Activated naive CD8-positive, alpha-beta T cell treated with anti-CD3 and anti-CD28 coated beads, Interleukin-2, amount 10 ng/mL, durations not matched to agents 7 days and 5 days (primary cell): ENCODE measurements at places on chromosomes 3 and 15. TPM values are rescaled to one million over a fixed set of nuclear protein-coding genes. Genes with fewer than 3 reads are reported as not detected.

Gene GRAMD2A
- not detected for total RNA-seq

Gene ZBTB20
- total RNA-seq, result 31.3 TPM

Gene CADM2
- total RNA-seq, result 0.47 TPM

Gene CCDC71
- total RNA-seq, result 29.2 TPM

Gene NR1I2
- total RNA-seq, result 0.33 TPM

Gene SPTSSB
- total RNA-seq, result not detected

Gene C3orf33
- total RNA-seq, result 2.2 TPM

Gene ASB7
- 21.1 TPM for total RNA-seq

Gene CLDN18
- not detected for total RNA-seq

Gene GOLGA8Q
- 13.1 TPM for total RNA-seq

Gene SH2D7
- total RNA-seq, result not detected

DNA sequence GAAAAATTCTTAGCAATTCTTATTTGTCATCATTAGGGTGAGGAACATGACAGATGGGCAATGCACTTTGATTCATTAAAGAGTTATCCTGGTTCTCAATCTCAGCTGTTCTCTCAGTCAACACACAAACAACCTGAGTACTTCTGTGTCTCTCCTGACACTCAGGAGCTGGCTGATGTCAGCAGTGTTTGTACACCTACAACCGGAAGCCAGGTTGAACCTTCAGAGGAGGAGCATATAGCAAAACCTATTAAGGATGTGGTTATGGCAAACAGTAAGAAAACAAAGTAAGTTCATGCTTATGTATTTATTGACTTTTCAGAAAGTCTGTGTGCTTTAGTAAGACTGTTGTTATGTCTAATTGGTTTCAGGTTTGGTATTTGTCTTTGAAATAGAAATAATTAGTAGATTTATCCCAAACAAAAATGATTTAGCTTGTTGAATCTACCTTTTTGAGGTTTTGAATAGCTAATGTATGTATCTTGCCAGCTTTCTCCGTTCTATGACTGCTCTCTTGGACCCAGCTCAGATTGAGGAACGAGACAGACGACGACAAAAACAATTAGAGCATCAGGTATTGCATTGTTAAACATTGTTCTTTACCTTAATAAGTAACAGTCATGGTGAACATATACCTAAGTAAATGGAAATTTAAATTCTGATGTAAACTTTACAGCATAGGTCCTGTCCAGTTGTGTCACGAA lies 36.6 kb downstream of the CCDC66 start:
- H3K4me1 ChIP-seq, result peaks cover 26% of the 10 kb centered on the region
- peak overlapping the region; percentile 48 for H3K4me3 ChIP-seq

DNA sequence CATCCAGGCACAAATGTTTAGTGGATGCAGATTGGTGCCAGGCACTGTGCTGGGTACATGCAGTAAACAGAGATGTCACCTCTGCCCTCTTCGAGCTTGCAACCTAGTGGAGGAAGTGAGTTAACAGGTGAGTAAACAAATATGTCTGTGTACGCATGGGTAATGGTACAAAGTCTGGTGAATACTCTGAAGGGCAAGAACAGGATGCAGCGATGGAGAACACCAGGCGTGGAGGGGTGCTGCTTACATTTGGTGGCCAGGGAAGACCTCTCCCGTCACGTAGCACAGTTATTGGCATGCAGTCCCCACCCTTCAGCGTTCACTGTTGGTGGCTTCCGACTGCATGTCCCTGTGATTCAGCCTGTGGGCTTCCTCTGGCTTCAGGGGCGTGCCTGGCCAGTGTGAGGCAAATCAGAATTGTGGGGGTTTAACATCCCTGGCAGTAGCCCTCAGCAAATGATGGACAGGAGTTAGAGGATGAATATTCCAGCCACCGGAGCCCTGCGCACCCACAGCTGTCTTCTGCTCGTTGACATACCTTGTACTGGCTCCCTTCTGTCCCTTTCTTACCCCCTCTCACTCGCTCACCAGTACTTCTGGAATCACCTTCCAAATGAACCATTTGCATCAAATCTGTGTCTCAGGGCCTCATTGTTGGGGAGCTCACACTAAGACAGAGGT lies 9.1 kb upstream of the HDAC11 start:
- no peak overlapping the region for H3K27ac ChIP-seq
- H3K4me1 ChIP-seq, result peaks cover 2% of the 10 kb centered on the region
- H3K4me3 ChIP-seq, result no peak overlapping the region

- no peaks in the 10 kb centered on the region for H3K27me3 ChIP-seq
- no peaks in the 10 kb centered on the region for H3K36me3 ChIP-seq
- H3K27ac ChIP-seq, result no peak overlapping the region
- peaks cover 3% of the 10 kb centered on the region for H3K4me1 ChIP-seq
Measured at GRCh38 chr15:97687654-97688053, 272.8 kb upstream of the ARRDC4 start.

- peaks cover 8% of the 10 kb centered on the region for H3K27me3 ChIP-seq
- no peaks in the 10 kb centered on the region for H3K36me3 ChIP-seq
- H3K4me3 ChIP-seq, result no peak overlapping the region
- no peaks in the 10 kb centered on the region for H3K4me1 ChIP-seq
Measured at GRCh38 chr15:73792415-73792814, 39.3 kb upstream of the INSYN1 start.

DNA sequence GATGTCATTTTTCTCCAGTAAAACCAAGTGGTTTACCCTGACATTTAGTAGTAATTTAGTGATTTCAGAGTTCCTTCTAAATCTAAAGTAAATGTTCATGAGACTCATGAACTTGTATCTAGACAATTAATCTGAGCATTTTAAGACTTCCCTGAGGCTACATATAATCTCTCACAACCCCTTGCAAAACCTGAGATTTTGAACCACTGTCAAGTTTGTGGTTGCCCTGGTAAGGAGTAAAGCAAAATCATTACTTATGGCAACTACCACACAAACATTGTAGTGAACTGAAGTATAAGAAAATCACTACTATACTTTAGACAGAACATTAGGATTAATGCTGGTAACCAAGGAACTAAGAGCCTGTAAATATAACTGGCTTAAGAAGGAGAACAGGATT lies 370.2 kb downstream of the TIGIT start:
- no peaks in the 10 kb centered on the region for H3K27me3 ChIP-seq
- H3K27ac ChIP-seq, result no peak overlapping the region
- H3K4me3 ChIP-seq, result no peak overlapping the region
- no peak for DNase-seq
- peaks cover 6% of the 10 kb centered on the region for H3K36me3 ChIP-seq

DNA sequence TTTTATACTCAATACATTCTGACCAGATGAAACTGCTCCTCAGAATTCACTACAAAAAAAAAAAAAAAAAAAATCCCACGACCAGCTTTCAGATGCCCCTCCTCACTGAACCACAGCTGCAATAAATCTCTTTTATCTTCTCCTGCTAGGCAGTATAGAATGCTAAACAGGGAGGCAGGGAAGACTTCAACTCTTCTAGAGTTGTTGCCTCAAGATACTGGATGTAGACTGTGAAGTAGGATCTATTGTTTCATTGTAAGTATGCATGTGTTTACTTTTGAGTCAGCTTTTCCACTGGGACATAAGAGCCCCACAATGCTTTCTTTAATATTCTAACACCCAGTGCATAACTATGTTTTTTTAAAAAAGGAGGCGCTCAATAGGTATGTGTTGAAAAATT lies 401.4 kb downstream of the TBL1XR1 start:
- DNase-seq, result no peak
- H3K4me1 ChIP-seq, result no peaks in the 10 kb centered on the region
- no peaks in the 10 kb centered on the region for H3K27me3 ChIP-seq
- H3K4me3 ChIP-seq, result no peak overlapping the region
- H3K36me3 ChIP-seq, result no peaks in the 10 kb centered on the region
- H3K27ac ChIP-seq, result no peak overlapping the region

DNA sequence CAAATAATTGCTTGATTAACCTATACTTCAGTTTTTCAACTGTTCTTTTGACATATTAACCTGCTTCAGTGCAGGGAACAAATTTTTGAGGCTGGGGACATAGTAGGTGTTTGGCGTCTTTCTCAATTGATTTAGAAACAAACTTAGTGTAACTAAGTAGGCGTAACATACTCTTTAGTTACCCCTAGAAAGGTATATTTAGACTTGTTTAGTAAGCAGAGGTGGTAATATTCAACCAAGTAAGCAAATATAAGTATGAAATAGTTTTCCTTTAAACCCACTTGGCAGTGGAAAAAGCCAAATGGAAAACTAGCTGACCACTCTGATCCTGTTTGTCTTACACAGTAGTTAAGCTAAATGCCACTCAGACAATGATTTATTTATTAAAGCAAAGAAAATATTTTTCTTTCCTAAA lies 113.2 kb downstream of the MBNL1 start:
- H3K27ac ChIP-seq, result no peak overlapping the region
- peaks cover 40% of the 10 kb centered on the region for H3K4me1 ChIP-seq
- peak overlapping the region; percentile 59 for H3K4me3 ChIP-seq

- no peaks in the 10 kb centered on the region for H3K4me1 ChIP-seq
- no peak overlapping the region for H3K4me3 ChIP-seq
- H3K27me3 ChIP-seq, result peaks cover 8% of the 10 kb centered on the region
- DNase-seq, result no peak
- no peak overlapping the region for H3K27ac ChIP-seq
Measured at GRCh38 chr3:37810848-37811247, 50.8 kb upstream of the CTDSPL start.

- no peak for DNase-seq
- H3K4me3 ChIP-seq, result no peak overlapping the region
- no peaks in the 10 kb centered on the region for H3K4me1 ChIP-seq
- H3K36me3 ChIP-seq, result no peaks in the 10 kb centered on the region
Measured at GRCh38 chr3:66136597-66136996, 84.2 kb upstream of the SLC25A26 start.

DNA sequence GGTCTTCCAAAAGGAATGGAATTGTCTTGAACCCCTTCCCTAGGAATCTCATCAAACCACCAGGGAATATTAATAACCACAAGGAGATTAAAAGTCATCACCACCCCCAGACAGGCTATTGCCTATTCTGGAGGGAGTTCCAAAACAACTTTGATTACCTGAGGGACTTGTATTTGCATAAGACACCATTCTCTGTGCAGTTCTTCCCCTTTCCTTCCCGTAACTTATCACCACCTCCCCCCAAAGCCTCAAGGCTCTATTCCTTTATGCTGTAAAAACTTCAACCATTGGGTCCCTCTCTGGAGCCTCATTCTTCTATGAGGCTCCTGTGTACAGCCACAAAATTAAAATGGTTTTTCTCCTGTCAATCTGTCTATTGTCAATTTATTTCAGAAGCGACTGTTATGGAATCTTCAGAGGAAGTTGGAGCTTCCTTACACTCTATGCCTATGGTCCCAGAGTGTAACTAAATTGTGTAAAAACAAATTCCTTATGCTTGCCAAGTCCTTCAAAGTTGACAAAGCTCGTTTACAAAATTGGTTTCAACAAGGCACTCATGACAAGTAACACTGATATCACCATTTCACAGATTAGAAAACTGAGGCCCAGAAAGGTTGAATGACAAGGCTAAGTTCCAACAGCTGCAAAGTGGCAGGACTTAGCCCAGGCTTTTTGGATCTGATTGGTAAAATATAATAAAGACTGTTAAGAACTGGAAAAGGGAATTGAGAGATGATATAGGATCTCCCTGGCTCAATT lies 68.3 kb upstream of the HERC1 start:
- DNase-seq, result no peak
- no peak overlapping the region for H3K4me3 ChIP-seq
- peaks cover 2% of the 10 kb centered on the region for H3K27me3 ChIP-seq
- H3K36me3 ChIP-seq, result no peaks in the 10 kb centered on the region
- peaks cover 37% of the 10 kb centered on the region for H3K4me1 ChIP-seq
- H3K27ac ChIP-seq, result no peak overlapping the region

- no peaks in the 10 kb centered on the region for H3K27me3 ChIP-seq
- H3K36me3 ChIP-seq, result no peaks in the 10 kb centered on the region
- H3K4me3 ChIP-seq, result no peak overlapping the region
- DNase-seq, result no peak
- no peaks in the 10 kb centered on the region for H3K4me1 ChIP-seq
Measured at GRCh38 chr3:64939747-64940450, 252.1 kb upstream of the ADAMTS9 start.

DNA sequence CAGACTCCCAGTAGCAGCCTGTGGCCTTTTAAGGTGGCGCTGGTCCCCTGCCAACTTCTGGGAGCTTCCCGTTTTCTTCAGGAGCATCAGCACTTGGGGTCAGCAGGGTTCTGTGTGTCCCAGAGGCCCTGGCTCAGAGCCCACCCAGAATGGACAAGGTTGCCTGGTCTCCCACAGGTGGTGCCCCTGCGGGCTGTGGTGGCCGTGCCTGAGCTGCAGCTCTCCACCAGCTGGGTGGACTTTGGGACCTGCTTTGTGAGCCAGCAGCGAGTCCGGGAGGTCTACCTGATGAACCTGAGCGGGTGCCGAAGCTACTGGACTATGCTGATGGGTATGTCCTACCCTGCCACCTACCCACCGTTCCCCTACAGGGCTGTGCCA lies 15.5 kb downstream of the ACAA1 start:
- no peak overlapping the region for H3K27ac ChIP-seq
- H3K4me3 ChIP-seq, result no peak overlapping the region
- peaks cover 18% of the 10 kb centered on the region for H3K36me3 ChIP-seq
- DNase-seq, result peak; percentile 21
- peaks cover 6% of the 10 kb centered on the region for H3K4me1 ChIP-seq

- no peaks in the 10 kb centered on the region for H3K4me1 ChIP-seq
- H3K4me3 ChIP-seq, result no peak overlapping the region
- H3K27ac ChIP-seq, result no peak overlapping the region
- peaks cover 13% of the 10 kb centered on the region for H3K27me3 ChIP-seq
- DNase-seq, result no peak
- no peaks in the 10 kb centered on the region for H3K36me3 ChIP-seq
Measured at GRCh38 chr3:138443521-138444503, 9.4 kb downstream of the ESYT3 start.

DNA sequence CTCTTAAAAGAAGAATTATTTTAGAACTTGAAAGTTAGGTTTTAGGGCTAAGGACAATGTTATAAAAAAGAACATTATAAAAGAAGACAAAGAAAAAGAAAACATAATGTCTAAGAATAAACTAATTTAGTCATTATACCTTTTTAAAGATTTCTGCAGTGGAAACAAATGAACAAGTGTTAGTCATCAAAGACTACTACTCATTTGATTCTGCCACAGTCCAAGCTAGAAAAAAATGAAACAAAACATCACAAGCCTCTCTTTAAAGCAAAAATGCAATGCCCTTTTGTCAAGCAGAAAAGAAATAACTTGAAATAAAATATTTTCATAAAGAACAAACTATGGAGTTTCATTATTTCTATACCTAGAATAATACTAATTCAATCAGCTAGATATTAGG lies 102.0 kb downstream of the TBC1D5 start:
- H3K4me1 ChIP-seq, result peaks cover 2% of the 10 kb centered on the region
- no peak overlapping the region for H3K4me3 ChIP-seq
- H3K27ac ChIP-seq, result no peak overlapping the region

- no peaks in the 10 kb centered on the region for H3K36me3 ChIP-seq
- H3K4me1 ChIP-seq, result no peaks in the 10 kb centered on the region
- H3K4me3 ChIP-seq, result no peak overlapping the region
- DNase-seq, result no peak
- H3K27me3 ChIP-seq, result peaks cover 3% of the 10 kb centered on the region
Measured at GRCh38 chr3:139309061-139309591, 34.7 kb upstream of the MRPS22 start.

DNA sequence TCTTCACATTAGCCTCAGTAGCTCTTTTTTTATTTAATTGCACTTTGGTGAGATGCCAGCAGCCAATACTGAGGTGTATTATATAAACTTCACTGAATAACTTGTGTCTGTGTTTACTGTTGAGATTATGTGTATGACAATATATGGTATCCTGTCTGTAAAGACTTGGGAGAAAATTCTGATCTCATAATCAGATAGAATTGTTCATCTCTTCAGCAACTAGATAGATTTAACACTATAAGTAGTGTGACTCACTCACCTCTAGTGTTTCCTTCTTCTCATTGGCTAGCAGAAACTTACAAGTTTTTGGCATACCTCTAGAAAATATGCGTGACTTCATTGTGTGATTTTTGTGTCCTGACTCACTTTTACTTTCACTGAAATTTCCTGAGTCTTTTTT lies 67.6 kb upstream of the TGFBR2 start:
- H3K27me3 ChIP-seq, result no peaks in the 10 kb centered on the region
- H3K4me3 ChIP-seq, result no peak overlapping the region
- H3K27ac ChIP-seq, result no peak overlapping the region
- no peak for DNase-seq
- peaks cover 5% of the 10 kb centered on the region for H3K36me3 ChIP-seq
